Stimulated activated CD8-positive, alpha-beta memory T cell treated with anti-CD3 and anti-CD28 coated beads, Interleukin-4, amount 100 ng/mL, for 1 hour (primary cell): ENCODE measurements at places on chromosomes 13 and 19.

DNA sequence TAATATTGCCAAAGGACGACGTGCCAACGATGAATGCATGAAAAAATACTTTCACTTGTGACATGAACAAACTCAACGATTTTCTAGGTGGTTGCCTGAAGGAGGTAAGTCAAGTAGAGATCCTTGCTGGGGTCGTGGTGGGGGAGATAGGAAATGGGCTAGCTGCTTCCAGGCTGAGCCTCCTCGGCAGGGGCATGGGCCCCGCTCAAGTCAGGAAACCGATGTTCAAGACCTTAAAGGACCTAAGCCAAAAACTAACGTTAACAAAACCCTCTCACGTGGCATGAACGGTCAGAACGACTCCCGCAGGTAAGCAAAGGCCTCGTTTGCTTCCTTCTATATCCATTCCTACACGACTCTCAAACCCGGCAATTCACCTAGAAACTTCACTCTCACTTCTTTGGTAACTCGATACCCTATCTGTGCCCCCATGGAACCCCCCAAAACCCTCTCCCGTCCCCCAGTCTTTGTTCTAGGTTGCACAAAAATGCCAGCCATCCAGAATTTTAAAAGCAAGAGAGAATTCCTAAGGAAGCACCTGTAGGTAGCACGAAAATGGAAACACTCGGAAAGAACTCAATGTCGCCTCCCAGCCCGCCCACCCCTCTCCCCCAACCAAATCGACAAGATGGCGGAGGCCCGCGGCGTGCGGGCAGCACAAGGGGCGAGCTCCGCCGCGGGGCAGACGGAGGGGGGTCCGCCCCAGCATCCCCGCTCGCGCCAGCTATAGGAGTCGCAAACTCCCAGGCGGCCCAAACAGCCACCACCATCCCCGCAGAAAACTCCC, 13.6 kb downstream of the ACP4 start:
- no peak for DNase-seq

- no peak for DNase-seq
Observed at GRCh38 chr19:49614096-49614833, 23.3 kb downstream of the PRR12 start.

GRCh38 chr13:23778002-23778652, 111.1 kb downstream of the MIPEP start:
- no peak for DNase-seq

DNA sequence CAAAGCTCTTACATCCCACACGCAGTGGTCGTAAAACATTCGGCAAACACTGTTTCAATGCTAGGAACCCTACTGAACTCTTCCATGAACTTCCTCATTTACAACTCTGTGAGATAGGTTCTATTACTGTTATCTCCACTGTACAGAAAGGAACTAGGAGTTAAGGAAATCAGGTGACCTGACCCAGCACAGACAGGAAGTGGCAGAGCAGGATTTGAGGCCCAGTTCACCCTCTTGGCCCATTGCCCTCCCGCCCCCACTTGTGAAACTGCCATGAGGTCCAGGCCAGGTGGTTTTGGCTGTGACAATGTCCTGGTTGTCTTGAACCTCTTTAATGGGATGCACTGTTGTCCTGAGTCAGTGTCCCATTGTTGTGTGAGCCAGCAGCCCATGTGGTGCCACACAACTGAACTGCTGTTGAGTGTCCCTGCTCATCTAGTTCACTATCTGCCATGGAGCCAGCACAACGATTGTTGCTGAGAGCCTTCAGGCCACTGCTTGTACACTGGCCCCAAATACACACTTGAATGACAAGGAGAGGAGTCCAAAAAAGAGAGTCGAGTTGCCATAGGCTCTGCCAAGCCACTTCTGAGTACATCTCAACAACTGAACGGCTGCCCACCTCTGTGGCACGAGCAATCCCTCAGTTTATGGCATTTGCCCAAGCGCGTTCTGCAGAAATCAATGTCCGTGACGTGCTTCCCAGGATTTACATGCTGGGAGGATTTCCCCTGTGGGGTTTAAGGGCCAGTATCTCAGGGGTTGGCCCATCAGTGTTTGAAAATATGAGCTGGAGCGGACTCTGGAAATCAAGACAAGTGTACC, 484.6 kb downstream of the TSHZ3 start:
- no peak for DNase-seq

DNA sequence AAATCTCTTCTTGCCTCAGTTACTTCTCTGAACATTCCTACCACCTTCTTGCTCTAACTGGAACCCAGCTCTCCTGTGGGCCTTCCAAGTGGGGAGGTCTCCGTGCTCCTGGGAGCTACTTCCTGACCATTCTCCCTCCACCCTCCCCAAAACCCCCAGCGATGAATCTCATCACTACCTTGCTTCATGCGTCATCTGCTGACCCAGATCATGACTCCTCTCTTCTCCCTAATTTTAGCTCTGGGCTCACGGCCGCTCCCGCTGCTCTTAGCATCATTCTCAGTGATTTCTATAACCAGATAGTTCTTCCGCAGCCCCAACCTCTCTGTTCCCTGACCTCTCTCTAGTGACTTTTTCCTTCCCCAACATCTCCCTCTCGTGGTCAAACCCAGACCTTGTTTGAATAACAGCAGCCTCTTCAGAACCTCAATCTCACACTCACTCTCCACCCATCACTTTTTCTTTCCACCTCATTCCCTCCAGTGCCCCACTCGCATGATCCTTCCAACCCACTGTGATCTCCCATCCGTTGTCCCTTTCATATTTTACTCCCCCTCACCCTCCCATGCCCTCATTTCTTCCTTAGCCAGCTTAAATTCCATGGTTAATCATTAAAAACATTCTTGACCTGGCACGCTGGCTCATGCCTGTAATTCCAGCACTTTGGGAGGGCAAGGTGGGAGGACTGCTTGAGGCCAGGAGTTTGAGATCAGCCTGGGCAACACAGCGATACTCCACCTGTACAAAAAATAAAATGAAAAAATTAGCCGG, 21.8 kb downstream of the MRPS12 start:
- no peak for DNase-seq

GRCh38 chr19:31555634-31556215, 206.5 kb upstream of the TSHZ3 start:
- no peak for DNase-seq

GRCh38 chr13:76213423-76213904, 577.3 kb downstream of the LMO7 start:
- DNase-seq: no peak

DNA sequence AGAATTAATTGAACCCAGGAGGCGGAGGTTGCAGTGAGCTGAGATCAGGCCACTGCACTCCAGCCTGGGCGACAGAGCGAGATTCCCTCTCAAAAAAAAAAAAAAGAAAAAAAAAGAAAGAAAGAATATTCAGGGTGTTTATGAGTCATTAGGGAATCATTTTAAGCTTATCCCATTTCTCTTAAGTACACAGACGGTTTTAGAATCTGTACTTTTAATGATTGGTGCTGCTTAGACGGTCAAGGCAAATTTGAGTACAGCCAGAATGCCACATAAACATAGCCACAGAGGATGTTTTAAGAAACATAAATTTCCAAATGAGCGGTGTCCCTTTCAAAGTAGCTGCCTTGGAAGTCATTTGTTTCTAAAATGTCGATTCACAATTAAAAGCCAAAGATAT, 2.6 kb downstream of the SPRYD7 start:
- DNase-seq: no peak

GRCh38 chr13:53631511-53631910, 602.9 kb downstream of the OLFM4 start:
- DNase-seq: no peak

DNA sequence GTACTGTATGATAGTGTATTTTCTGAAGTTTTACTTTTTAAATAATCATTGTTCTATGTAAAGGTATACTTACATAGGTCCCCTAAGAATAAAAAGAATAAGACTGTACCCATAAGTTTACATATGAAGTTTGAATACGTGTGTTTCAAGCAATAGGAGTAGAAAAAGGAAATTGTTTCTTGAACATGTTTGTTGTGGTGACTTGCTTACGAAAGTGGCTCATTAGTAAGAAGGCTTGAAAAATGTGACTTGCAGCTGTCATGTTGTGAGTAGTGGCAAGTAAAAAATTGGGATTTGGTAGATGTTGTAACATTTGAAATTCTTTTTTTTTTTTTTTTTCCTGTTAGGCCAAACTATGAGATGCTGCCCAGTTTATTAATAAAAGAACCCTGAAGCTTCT, 203.3 kb downstream of the LMO7 start:
- DNase-seq: no peak

DNA sequence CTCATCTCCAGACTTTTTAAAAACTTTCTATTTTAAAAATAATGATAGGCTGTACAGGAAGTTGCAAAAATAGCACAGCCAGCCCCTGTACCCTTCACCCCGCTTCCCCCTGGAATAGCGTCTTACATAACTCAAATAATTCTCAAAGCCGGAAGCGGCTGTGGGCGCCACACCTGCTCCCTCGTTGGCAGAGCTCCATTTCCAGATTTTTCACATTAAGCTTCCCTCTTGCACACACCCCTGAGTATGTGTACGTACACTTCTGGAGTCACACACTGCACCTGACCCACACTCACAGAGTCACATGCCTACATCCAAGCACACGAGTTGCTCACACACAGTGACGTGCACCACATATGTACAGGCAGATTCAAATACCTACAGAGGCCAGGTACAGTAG, 24.9 kb upstream of the DPP9 start:
- DNase-seq: no peak

DNA sequence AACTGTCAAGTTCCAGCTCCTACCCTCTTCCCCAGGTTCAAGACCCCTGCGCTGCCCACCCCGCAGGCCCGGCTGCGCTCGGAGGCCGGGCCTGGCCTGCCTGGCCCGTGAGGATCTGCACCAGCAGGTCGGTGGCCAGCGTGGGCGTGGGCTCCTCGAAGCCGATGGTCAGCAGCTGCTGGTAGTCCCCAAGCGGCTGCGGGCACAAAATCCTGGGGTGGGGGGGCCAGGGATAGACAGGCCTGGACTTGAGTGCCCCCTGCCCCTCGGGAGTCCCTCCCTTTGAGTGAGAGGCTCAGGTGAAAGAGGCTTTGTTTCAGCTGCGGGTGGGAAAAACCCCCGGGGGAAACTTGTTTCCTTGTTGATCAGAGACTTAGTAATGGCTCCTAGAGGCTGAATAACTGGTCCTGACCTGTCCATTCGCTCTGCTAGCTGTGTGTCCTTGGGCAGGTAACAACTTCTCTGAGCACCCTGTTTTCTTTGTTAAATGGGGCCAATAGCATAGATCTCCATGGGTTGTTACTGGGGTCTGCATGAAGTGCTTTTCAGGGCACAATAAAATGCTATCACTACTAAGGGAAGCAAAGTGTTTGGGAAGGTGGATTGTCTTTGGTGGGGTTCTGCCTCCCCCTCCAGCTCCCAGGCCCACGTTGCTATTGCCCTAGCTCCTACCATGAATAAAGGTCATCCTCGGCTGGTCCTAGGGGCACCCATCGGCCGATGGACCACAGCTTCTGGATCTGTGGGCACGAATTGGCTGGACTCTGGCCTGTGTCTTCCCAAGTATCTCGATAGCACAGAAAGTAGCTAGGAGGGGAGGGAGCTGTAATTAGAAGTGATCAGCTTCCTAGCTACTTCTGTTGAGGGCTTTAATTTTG, 3.5 kb downstream of the C19orf67 start:
- no peak for DNase-seq

GRCh38 chr13:45222516-45222915, 21.7 kb upstream of the KCTD4 start:
- no peak for DNase-seq

DNA sequence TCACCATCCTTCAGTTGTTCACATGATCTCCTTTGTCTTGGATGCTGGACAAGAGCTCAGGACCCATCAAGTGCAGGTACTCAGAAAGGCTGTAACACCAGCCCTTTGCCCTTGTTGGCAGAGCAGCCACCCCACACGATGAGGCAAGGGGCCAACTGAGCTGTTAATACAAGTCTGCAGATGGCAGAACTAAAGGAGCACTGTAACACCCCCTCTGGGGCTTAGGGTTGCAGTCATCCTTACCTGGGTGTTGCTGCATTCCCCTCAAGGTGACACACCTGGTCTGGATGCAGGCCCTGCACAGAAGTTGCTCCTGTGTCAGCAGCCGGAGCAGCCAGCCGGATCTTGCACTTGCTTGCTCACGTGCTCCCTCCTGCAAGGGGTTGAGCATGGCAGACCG, 52.0 kb downstream of the STARD13 start:
- no peak for DNase-seq

DNA sequence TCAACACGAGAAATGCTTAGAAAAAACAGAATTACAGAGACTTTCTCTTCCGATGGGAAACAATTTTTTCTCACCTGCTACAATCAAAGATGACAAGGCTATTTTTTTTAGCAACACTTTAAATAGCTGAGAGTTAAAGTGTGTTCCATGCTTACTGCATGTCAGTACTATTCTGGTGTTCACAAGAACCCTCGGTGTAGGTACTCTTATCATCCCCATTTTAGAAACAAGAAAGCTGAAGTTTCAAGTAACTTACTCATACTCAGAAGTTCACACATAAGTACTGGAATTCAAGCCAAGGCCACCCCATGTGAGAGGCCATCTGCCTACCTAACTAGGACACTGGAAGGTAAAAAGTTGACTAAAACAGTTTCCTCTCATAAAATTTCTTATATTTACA, 9.0 kb upstream of the TNFRSF19 start:
- DNase-seq: no peak

DNA sequence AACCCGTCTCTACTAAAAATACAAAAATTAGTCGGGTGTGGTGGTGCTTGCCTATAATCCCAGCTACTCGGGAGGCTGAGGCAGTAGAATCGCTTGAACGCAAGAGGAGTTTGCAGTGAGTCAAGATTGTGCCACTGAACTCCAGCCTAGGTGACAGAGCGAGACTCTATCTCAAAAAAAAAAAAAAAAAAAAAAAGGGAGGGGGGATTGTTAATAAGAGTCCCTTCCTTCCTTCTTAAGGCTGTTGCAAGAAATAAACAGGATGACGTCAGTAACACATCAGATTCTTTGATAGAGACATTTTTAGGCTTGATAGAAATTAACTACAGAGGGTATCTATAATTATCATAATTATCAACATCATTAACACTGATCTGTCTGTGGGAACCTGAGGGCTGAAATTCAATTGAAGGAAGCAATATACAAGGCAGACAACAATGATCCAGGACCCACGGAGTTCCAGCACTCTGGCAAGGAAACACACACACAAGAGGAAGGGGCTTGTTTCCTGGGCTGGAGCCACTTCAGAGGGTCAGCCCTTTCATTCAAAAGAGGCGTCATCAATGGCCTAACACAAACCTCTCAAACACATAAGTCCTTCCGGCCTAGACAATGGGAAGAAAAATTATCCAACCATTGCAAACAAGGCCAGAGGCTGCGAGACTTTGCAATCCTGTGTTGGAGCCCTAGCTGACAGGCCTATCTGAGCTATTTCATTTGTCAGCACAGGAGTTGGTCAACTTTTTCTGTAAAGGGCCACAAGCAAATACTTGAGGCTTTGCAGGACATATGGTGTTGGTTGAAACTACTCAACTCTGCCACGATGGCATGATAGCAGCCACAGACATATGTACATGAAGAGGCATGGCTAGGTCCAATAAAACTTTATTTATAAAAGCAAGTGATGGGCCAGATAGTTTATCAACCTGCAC, 105.2 kb downstream of the INSR start:
- DNase-seq: no peak

GRCh38 chr13:98143157-98143553, 261 bp downstream of the FARP1 start:
- DNase-seq: no peak
